Hematopoietic multipotent progenitor cell treated with erythropoietin and hydrocortisone succinate and interleukin-3 and kit ligand, for 6 days (in vitro differentiated cells): ENCODE measurements at places on chromosomes 4 and X.

DNA sequence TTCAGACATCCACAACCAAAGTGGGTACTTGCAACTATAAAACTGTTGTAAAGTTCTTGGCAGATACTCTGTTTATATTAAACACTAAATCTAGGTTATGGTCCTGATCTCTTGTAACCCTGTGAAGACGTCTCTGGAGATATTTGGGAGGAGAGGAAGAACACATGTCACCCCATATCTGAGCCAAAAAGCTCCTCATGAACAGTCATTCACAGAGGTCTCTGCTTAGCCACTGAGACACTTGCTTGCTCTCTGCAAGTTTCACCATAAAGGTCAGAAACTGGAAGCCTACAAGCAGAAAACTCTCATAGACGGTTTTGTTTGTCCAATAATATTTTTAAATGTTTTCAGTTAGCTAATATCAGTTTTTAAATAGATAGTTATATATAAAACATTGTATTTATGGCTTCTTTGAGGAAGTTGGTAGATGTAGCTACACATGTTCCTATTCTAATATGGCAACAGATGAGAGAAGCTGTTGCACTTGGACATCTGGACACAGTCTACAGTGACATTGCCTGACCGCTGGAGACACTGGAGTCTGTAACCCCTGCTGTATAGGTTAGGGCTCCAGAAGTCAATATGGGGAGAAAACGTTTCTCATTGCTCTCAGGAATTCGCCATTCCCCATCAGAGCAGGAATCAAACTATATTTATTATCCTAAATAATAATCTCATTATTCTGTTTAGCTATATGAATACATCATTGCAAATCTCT is 73.6 kb downstream of the C4orf46 start:
- no peak for DNase-seq

DNA sequence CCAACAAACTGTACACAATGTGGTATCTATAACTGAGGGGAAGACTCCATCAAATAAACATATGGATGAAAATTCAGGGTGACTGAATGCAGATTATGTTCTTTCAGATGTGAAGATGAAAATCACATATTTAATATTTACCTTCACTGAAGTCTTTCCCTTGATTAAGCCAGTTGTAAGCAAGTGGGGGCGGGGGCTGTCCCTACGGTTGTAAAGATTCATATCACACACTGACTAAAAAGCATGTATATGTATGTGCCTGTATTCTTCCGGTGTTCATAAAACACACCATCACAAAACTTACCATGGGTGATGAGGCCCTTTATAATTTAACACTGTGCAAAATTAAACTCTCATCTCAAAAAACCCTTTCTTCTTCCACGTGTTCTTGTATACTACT is 1.3 kb downstream of the TAB3 start:
- DNase-seq: no peak

DNA sequence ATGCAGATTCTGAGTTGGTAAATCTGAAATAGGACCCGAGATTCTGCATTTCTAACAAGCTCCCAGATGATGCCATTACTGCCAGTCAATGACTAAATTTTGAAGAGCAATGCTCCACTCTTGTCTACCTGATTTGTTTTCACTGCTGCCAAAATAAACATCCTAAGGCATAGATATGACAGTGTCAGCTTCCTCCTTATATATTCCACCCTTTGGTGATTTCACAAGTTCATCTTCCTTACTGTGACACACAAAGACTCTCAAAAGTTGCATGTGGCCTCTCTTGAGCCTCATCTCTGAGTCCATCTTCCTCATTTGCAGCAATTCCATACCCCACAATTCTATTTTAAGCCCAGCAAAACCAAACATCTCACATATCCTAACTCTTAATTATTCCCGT is 110.9 kb downstream of the FBXW7 start:
- DNase-seq: no peak

DNA sequence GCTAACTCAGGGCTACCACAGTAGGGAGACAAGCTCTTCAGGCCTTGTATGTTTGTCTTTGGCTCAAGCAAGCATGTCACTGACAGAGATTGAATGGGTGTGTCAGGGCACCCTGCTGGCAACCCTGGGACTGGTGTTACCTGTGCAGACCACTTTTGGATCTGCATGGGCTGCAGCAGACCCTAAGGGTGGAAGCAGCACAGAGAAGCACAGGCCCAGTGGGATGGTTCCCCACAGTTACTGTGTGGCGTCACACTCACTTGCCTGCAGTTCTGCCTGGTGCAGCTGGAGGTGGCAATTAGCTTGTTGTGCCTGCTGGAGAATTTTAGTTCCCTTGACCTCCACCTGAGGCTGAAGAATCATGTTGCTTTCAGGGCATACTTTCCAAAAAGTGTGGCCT is 46.0 kb downstream of the ZNF185 start:
- DNase-seq: no peak

DNA sequence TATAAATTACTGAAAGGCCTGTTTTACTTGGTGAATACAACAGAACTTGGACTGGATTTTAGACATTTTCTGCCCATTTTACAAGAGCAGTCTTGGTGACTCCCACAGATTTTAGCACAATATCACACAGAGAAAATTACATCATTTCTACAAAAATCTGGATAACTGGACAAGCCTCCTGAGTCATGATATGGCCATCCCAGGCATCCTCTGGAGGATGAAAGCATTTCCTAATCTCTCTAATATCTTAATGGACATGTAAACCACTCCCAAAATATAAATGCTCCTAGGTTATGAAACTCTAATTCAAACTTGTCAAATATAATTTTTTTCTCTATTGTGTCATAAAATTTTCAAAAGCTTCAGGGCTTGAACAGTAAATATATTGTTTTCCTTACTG is 1170.8 kb upstream of the PCDH7 start:
- no peak for DNase-seq
